ENCODE measurements at places on chromosomes 6 and 20.

- DNase-seq, result no peak
Measured at GRCh38 chr6:159427771-159428170, 258.6 kb downstream of the FNDC1 start.

- DNase-seq, result no peak
Measured at GRCh38 chr6:126117251-126117650, 130.9 kb downstream of the TRMT11 start.

DNA sequence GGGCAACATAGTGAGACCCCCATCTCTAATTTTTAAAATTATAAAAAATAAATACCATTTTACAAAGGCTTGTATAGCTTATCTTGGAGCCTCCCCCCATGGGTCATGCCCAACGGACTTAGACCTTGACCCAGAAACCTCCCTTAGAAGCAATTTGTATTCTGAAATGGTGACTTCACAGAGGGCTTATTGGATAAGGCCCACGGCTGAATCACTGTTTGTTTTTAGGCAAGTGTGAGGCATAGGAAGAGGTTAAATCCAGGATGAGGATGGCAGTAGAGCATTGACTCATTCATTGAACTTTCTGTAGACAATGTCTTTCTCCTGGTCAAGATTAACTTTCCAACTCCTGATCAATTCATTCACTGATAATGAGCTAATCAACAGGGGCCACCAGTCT lies 6.2 kb upstream of the SNAI1 start:
- DNase-seq, result no peak

- no peak for DNase-seq
Measured at GRCh38 chr6:106227612-106228507, 97.7 kb downstream of the ATG5 start.

GRCh38 chr6:95819939-95820338 lies 195.8 kb upstream of the FUT9 start:
- DNase-seq, result no peak

DNA sequence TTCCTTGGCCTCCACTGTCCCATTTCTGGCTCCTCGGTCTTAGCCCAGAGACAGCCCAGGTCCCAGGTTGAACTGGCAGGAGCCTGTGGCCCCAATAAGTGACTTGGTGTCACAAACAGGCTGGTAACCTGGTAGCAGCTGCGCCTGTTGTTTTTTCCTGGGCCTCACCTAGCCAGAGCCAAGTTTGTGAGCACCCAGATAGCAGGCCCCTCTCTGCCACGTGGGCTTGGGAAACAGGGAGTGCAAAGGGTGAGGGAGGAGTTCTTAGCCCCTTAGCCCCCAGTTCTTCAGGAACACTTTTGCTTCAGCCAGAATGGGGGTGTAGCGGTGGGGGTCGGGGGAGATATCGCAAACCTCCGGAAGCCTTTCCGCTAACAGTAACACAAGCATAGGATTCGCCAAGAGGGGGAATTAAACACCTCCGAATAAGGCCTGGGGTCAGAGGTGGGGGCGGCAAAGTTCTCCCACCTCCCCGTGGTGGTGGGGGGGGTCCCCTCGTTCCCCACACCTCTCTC lies 760 bp downstream of the C6orf132 start:
- DNase-seq, result no peak

DNA sequence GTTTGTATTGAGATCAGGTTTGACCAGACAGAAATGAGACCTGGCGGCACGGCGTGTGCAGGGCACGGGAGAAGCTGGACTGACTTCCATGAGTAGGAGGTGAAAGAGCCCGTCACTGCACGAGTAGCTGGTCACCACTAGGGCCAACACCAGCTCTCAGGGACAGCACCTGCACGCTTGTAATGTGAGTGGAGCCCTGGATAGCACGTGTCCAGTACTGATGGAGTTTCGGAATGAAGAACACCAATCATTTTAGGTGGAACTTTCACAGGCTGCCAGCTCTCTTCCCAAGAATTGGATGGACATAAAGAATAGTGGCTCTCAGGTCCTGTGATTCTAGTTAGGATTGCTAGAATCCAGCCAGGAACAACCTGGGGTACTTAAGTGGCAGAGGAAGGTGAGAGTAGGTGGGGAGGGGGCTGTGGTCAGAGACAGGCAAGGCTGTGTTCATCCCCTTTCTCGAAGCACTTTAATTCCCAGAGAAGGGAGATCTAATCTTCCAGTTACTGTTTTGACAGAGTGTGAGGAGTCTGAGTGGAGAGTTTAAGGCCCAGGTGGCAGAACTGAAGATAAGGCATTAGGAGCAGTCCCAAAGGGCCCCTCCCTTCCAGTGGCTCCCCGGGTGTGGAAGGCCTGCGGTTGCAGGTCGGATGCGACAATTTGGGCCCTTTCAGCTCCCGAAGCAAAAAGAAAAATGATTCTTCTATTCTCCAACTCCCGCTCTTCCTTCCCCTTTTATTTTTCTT lies 314.8 kb downstream of the QKI start:
- DNase-seq, result no peak

GRCh38 chr20:37396416-37397075 lies 50.6 kb downstream of the SRC start:
- no peak for DNase-seq

DNA sequence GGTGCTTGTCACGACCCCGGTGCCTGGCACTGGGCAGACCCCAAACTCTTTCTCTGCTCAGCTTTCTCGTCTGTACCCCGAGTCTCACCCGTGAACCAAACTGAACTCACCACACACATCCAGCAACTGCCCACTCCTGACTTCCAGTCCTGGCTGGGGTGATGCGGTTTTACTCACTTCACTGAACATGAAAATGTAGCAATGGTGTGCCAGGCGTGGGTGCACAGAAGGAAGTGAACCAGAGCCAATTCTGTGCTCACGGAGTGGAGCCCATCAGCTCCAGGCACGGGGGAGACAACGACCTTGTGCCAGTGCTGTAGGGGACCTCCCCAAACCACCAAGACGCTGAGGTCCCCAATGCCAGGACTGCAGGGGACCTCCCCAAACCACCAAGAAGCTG lies 78.7 kb upstream of the AFDN start:
- DNase-seq, result peak; percentile 10

GRCh38 chr6:43240950-43241349 lies 2.3 kb upstream of the TTBK1 start:
- no peak for DNase-seq

GRCh38 chr6:28758046-28758817 lies 165.6 kb downstream of the TRIM27 start:
- DNase-seq, result no peak

GRCh38 chr6:125201961-125202729 lies 48.6 kb downstream of the TPD52L1 start:
- DNase-seq, result no peak

- no peak for DNase-seq
Measured at GRCh38 chr6:109977791-109978173, 329 bp upstream of the GPR6 start.

GRCh38 chr20:44448753-44449546 lies 26.7 kb upstream of the TTPAL start:
- no peak for DNase-seq

- no peak for DNase-seq
Measured at GRCh38 chr6:69303382-69303781, 493.4 kb downstream of the LMBRD1 start.

- DNase-seq, result no peak
Measured at GRCh38 chr20:24108581-24108980, 120.0 kb upstream of the GGTLC1 start.

DNA sequence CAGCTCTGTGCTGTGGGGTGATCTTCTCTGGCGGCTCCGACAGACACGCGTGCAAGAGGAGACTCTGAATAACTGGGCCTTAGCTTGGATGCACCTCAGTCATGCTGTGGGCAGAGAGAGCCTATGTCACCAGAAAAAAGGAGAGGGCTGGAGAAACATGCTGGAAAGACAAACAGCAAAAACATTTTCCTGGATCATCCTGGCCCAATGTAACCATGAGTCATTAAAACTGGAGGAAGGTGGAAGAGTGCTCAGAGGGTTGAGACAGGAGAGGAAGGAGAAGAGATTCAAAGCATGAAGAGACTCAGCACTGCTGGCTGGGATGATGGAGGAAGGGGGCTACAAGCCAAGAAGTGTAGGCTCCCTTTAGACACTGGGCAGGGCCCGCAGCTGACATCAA lies 292.0 kb downstream of the CDH26 start:
- DNase-seq, result no peak

- DNase-seq, result no peak
Measured at GRCh38 chr20:57006411-57007170, 259.9 kb downstream of the BMP7 start.

DNA sequence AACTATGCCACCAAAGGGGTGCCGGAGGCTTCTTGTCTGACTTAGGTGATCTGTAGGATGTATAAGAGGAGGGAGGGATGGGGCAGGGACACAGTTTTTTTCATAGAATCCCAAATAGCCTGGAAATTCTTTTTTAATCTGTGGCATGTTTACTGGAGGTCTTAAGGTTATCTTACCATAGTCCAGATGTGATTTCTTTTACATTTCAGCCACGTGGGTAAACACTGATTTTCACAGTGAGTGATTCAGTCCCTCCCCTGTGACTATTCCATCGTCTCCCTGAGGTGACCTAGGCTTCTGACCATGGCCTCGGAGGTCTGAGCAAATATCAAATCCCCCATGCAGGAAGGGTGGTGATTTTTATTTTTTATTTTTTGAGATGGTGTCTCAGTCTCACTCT lies 67.7 kb downstream of the AKAP12 start:
- no peak for DNase-seq

DNA sequence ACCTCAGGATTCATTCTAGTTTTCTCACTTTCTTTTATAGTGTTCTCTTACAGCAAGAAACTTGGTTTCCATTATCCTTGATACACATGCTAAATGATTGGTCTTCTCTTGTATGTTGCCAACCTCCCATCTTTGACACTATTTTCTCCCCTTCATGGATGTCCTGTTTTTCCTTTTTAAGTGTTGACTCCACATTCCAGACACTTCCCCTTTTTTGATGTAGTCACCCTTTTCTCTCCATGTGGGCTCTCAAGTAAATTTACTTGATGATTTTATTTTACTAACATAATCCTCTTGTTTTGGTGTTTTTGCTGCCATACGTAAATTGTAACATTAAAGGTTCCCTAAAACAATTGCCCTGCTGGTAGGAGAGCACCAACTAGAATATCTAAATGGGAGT lies 148.1 kb downstream of the ZFAND3 start:
- DNase-seq, result no peak

DNA sequence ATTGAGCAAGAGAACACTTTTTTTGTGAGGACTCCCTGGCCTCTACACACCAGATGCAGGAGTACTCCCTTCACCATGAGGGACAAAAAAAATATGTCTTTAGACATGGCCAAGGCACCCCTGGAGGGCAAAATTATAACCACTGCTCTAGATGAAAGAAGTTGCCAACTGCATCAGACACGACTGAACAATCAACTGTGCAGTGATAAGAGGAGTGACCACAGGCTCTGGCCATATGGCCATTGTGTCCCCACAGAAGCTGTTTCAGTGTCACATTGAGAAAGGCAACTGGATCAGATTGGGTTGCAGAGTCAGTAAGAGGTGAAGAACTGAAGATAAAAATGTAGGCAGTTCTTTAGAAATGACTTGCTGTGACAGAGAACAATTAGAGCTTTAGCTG lies 85.7 kb downstream of the C6orf118 start:
- DNase-seq, result no peak

DNA sequence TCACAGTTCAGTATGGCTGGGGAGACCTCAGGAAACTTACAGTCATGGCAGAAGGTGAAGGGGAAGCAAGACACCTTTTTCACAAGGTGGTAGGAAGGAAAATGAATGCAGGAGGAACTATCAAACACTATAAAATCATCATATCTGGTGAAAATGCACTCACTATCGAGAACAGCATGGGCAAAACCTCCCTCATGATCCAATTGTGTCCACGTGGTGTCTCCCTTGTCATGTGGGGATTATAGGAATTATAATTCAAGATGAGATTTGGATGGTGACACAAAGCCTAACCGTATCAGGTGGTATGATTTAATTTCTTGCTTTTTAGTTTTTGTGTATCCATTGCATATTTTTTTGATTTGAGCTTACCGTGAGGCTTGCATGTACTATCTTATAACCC lies 133.2 kb upstream of the SYNCRIP start:
- no peak for DNase-seq

DNA sequence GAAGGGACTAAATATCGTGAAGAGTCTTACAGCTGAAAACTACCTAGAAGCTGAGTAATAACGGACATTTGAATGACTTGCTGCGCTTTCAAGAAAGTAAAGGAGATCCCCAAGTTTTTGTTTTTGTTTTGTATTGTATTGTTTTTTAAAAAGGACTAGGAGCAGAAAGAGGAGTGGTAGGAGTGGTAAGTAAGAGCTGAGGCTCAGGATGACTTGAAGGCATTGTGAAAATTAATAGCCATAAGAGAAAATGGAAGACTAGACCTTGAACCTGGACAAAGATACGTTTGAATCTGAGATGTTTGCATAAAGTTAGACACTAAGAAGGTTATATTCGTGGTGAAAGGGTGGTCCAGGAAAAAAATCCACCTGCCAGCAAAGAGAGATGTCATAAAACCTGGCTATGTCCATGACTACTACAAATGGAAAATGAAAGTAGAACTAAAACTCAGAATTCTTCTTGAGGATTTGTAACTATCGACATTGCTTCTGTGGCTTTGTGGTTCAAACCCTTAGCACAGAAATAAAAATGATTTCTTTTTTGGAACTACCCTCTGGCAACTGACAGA lies 824.8 kb upstream of the FLRT3 start:
- DNase-seq, result no peak

GRCh38 chr20:23294166-23294565 lies 56.4 kb upstream of the NXT1 start:
- no peak for DNase-seq

GRCh38 chr20:64055893-64056638 lies 6.6 kb upstream of the SOX18 start:
- DNase-seq, result no peak

GRCh38 chr6:11224252-11224965 lies 8.1 kb downstream of the NEDD9 start:
- no peak for DNase-seq

- no peak for DNase-seq
Measured at GRCh38 chr6:31285486-31285885, 13.6 kb upstream of the HLA-C start.

- DNase-seq, result no peak
Measured at GRCh38 chr20:40410028-40410427, 279.0 kb downstream of the MAFB start.

DNA sequence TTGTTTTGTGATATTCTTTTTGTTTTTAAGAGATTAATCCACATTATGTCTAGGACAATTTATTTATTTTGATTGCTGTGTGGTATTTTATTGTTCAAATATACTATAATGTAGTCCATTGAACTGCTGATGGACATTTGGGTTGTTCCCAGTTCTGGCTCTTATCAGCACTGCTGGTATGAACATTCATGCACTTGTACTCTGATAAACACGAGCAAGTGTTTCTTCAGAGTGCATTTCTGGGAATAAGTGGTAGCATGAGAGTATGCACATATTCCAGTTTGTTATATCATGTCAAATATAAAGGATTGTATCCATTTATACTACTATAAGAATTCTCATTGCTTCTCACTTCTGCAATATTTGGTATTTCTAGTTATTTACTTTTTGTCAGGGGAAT lies 7.1 kb downstream of the CALHM6 start:
- no peak for DNase-seq

DNA sequence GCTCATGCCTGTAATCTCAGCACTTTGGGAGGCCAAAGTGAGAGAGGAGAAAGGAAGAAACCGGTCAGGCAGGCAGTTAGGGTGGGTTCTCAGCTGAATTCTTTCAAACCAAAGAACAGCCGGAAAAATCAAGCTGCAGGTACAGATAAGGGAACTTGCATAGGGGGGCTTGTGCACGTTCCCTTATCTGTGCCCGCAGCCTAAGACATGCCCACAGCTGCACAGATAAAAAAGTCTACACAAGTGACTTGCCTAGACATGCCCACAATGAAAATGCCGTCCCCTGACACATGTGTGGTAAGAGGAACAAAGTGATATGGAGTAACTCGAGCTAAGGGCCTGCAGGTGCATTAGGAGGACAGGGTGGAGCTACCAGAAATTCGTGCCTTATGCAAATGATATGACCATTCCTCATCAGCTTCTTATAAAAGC lies 175.8 kb upstream of the SALL4 start:
- no peak for DNase-seq

Measured in head of caudate nucleus (tissue), 42 donors.